ENCODE measurements at places on chromosomes 6 and 20.

GRCh38 chr6:33613795-33614168 lies 7.3 kb upstream of the ITPR3 start:
- no peak for DNase-seq

- DNase-seq, result no peak
Measured at GRCh38 chr6:383856-384255, 7.7 kb upstream of the IRF4 start.

- DNase-seq, result no peak
Measured at GRCh38 chr6:19803331-19804204, 33.6 kb upstream of the ID4 start.

DNA sequence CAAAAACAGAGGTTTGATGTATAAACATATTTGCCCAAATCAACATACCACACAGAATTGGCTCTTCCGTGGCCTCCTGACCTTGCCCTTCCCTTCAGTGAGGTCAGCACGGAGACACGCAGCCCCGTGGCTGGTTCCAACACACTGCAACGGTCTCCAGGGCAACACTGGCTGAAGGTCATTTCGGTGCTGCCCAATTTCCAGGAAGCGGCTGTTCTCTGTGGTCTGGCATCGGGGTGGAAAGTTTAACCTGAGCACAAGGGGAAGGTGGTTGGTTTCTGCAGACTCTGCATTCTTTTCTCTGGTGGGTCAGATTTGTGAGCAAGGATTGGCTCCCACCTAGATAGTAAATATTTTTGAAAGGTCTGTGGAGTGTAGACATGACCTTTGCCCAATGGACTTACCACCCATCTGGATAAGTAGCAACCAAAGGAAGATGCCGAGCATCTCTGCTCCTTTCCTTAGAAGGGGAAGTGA lies 177.6 kb upstream of the PHACTR1 start:
- DNase-seq, result no peak

DNA sequence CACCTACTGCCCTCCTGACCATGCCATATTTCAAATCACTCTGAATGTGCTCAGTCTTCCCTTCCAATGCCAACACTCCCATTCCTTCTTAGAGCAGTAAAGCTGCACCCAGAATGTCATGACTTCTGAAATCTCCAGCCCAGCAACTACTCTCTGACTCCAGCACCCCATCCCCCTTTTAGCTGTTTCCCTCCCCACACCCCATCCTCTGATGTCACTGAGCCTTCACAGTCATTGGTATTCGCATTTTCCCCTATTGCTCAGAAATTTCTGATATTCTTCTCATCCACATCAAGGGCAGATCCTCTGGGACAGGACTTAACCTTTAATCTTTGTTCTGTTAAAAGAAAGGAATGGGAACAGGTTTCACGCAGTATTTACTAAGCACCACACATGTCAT lies 67.1 kb upstream of the SLC4A11 start:
- DNase-seq, result no peak

DNA sequence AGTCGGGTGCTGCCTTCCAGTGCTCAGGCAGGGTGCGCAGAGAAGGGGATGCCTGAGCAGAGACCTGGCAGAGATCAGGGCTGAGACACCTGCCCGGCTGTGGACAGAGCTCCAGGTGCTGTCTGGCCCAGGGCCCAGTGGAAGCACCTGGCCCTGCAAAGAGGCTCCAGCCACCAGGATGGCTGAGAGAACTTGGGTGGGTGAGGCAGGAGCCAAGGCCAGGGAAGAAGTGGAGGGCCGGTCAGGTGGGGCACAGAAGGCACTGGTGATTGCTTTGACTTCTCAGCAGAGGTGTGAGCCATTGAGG lies 31.2 kb downstream of the PNLDC1 start:
- DNase-seq, result no peak

DNA sequence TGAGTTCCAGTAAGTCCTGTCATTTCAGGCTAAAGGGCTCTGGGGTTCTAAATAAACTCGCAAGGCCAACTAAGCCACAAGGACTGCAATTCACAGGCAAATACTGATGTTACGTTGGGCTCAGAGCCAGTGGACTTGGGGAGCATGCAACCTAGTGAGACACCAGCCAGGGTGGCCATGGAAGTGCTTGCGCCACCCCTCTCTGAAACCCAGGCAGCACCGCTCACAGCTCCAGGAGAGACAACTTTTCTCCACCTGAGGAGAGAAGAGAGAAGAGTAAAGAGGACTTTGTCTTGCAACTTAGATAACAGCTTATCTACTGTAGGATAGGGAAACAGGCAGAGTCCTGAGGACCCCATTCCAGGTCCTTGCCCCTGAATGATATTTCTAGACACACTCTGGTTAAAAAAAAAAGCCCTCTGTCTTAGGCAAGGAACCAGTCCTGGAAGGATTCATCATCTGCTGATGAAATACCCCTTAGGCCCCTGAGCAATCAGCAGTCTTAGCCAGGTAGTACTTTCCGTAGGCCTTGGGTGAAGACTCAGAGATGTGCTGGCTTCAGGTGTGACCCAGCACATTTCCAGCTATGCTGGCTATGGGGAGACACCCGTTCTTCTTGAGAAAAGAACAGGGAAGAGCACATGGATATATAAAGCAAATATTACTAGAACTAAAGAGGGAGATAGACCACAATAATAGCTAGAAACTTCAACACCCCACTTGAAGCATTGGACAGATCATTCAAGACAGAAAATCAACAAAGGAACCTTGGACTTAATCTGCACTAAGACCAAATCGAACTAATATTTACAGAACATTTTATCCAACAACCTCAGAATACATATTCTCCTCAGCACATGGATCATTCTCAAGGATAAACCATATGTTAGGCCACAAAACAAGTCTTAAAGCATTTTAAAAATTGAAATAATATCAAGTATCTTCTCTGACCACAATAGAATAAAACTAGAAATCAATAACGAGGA lies 31.5 kb upstream of the TBC1D32 start:
- no peak for DNase-seq

GRCh38 chr6:135411339-135411738 lies 86.2 kb downstream of the AHI1 start:
- no peak for DNase-seq

DNA sequence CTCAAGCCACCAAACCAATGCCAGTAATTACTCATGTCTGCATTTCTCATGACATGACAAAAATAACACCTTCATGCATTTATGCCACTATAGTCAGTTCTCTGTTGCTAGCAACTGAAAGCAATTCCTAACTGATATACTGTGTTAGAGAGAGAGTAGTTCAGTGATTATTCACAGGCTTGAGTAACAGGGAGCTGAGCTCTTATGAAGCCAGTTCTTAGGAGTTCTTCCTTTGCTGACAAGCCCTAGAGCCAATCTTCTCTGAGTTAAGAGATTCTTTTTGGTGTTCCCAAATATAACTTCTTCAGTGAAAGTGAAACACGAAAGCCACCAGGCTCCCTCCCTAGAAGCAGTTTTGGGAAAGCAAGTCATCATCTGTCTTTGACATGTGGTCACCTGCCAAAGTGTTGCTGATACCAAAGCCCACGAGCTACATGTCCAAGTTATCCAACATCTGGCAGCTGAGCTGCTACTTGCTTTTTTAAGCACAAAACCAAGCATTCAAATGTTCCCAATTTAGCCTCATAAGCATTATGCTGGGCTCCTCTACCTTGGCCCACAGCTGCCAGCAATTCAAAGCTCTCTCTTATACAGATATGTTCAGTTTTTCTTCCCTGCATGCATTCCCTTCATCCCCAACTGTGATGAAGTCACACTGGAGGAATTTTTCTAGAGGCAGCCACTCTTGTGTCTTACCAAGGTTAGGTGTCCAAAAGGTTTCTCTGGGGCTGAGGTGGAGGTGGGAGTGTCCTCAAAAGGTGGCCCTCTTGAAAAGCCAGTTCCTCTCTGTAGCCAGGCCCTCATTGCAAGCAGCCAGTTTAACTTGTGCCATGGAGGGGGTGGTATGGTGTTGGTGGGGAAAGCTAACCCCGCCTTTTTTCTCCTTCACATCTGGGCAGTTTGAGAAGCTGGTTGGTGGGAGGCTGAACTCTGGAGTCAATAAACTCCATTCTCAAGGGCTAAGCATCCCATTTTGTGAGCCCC lies 92.7 kb upstream of the ARMC2 start:
- no peak for DNase-seq

DNA sequence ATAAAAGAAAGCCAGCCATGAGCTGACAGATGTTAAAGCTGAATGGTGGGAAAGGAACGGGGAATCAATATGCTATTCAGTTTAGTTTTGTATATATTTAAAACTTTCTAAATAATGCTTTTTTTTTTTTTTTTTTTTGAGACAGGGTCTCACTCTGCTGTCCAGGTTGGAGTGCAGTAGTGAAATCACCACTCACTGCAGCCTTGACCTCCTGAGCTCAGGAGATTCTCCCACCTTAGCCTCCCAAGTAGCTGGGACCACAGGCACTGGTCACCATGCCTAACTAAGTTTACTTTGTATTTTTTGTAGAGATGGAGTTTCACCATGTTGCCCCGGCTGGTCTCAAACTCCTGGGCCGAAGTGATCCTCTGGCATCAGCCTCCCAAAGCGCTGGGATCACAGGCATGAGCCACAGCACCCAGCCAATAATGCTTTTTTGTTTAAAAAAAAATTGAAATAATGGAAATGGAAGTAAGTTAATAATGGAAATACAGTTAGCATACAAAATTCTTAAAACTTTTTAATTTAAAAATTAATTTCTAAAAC lies 19.1 kb downstream of the EPB41L2 start:
- DNase-seq, result no peak

DNA sequence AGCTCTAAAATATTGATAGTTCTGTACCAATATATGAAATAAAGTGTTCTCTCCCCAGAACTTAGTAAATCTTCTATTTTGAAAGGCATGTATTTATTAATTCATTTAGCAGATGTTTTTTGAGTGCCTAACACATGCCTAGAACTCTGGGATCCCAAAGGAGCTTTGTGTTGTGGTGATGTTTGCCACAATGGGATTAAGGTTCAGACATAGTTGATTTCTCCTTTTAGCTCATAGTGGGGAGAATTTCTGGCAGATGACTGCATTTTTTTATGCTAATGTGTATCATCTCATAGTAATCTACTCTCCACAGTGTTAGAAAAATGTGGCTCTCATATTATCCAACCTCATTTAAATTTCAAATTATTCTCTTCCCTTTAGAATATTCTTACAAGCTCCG lies 21.7 kb downstream of the MYB start:
- DNase-seq, result no peak

DNA sequence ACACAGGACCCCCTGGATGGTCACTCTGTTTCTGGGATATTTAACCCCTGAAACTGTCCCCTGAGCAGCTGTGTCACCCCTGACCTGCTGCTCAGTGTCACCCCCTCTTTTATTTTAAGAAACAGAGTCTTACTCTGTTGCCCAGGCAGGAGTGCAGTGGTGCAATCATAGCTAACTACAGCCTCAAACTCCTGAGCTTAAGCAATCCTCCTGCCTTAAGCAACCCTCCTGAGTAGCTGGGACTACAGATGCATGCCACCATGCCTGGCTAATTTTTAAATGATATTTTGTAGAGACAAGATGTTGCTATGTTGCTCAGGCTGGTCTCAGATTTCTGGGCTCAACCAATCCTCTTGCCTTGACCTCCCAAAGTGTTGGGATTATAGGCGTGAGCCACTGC lies 21.5 kb upstream of the GTSF1L start:
- DNase-seq, result no peak

- DNase-seq, result no peak
Measured at GRCh38 chr6:85620308-85620707, 22.4 kb downstream of the SYNCRIP start.

GRCh38 chr6:157620944-157621343 lies 202.1 kb upstream of the SNX9 start:
- DNase-seq, result no peak

DNA sequence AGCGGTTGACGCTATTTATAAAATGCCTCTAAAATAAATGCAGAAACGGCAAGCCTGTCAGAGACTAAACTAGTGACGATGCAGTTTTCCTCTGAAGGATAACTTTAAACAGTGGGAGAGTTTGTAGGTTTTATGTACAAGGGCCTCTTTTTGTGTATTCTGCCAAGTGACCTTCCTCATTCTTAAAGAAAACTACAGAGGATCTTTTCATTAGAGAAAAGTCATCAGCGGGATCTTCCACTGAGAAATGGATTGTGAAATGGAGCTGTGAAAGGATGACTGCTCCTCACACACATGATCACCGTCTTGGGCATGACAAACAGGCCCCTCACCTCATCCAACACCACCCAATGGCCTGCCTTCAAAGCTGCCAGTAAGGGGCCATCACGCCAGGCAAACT lies 89.0 kb upstream of the LYRM2 start:
- no peak for DNase-seq

- no peak for DNase-seq
Measured at GRCh38 chr6:104170401-104170800, 689.3 kb downstream of the HACE1 start.

DNA sequence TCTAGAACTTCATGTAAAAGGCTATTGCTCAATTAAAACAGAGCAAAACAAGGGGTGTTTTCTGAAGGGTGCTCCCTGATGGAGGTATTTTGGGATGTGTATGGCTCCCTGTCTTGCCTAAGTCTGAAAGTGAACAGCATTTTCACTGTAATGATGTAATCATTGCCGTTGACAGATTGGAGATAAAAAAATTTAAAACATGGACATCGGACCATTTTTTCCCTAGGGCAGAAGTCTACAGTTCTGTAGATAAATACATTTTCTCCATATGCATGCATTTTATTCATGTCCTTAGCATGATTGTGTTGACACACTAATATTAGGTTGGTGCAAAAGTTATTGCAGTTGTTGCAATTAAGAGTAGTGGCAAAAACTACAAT lies 85.1 kb upstream of the ATXN1 start:
- no peak for DNase-seq

- DNase-seq, result no peak
Measured at GRCh38 chr20:17646209-17646960, 35.7 kb downstream of the RRBP1 start.

- no peak for DNase-seq
Measured at GRCh38 chr6:45569210-45569945, 191.6 kb upstream of the SUPT3H start.

GRCh38 chr20:61886721-61887595 lies 178.7 kb downstream of the TAF4 start:
- no peak for DNase-seq

GRCh38 chr20:48006036-48006833 lies 221.0 kb upstream of the SULF2 start:
- DNase-seq, result no peak

DNA sequence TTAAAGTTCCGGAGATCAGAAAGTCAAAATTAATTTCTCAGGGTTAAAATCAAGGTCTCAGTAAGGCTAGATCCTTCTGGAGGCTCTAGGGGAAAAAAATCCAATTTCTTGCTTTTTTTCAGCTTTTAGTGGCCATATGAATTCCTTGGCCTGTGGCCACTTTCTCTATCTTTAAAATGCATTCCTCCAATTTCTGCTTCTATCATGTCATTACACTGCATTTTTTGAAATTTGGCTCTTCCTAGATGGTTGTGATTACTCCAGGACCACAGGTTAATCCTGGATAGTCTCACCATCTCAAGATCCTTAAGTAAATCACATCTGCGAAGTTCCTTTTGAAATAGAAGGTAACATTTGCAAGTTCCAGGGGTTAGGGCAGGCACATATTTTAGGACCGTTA lies 1294.9 kb upstream of the CITED2 start:
- no peak for DNase-seq
